ENCODE measurements at places on chromosomes 6 and 20. TPM values are rescaled to one million over a fixed set of nuclear protein-coding genes. Genes with fewer than 3 reads are reported as not detected.

- DNase-seq = no peak
These were observed 8.4 kb downstream of the PSMA7 start for GRCh38 chr20:62134735-62135231.

Gene SMLR1
- total RNA-seq = not detected

Gene NOL7
- 80.5 TPM for total RNA-seq

Gene L3MBTL3
- total RNA-seq = 16.7 TPM

Gene SMIM13
- total RNA-seq = 7.6 TPM
